Urinary bladder (tissue), 4 donors: ENCODE measurements at places on chromosomes 7 and 10. TPM values are rescaled to one million over a fixed set of nuclear protein-coding genes. Genes with fewer than 3 reads are reported as not detected.

Gene SEMA3A
- total RNA-seq = 24.3 TPM

Gene TRPV5
- 0.26 TPM for total RNA-seq

Gene EFCAB10
- total RNA-seq = not detected

Gene CPXM2
- total RNA-seq = 12.3 TPM

Gene FRMPD2
- total RNA-seq = 1.9 TPM

Gene EGR2
- 2.3 TPM for total RNA-seq

Gene TMEM236
- total RNA-seq = 1.2 TPM

Gene EPHB6
- total RNA-seq = 10.8 TPM

Gene GDF10
- 7.8 TPM for total RNA-seq

Gene CALML5
- total RNA-seq = not detected

Gene TNS3
- 71.3 TPM for total RNA-seq

Gene CALD1
- total RNA-seq = 616 TPM

Gene NODAL
- not detected for total RNA-seq

Gene BEND7
- total RNA-seq = 8.8 TPM

Gene CLDN3
- total RNA-seq = 0.21 TPM
